ENCODE measurements at places on chromosomes 3 and 15.

- no peak for DNase-seq
These were observed 42.4 kb upstream of the ETV5 start for GRCh38 chr3:186151077-186151971.

- DNase-seq = no peak
These were observed 105.9 kb upstream of the TSC22D2 start for GRCh38 chr3:150302246-150302645.

DNA sequence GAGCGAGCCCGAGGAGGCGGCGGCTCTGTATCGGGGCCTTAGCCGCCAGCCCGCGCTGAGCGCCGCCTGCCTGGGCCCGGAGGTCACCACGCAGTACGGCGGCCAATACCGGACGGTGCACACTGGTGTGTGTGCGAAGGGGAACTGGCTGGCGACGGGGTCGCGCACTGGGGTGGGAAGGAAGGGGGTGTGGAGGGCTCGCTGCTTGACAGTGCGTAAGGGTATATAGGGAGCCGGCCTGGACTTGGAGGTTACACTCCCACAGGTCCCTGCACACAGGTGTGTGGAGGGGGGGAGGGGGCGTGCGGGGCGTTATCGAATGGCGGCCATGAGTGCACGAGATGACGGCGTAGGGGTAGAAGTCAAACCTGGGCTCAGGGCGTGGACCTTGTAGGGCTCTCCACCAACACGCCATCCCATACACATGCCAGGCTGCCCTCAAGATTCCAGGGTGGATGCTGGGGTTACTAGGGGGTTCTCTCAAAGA is 389 bp downstream of the APEH start:
- DNase-seq = no peak

GRCh38 chr15:101018016-101018415 is 98.9 kb downstream of the LRRK1 start:
- no peak for DNase-seq

DNA sequence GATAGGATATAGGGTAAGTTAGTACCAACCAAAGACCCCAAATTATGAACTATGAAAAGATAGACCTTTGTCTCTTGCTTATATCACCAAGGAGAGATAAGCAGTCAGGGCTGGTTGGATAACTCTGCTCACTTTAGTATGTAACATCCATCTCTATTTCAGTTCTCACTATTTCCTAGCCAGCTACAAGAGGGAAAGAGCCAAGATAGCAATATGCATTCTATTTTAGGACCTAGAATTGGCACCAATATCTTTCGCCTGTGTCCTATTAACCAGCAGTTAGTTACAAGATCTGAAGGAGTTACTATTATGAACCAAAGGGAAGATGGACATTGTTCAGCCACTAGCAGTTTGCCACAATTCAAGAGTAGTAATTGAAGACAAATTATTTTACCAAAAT is 457.5 kb downstream of the NSUN3 start:
- DNase-seq = no peak

DNA sequence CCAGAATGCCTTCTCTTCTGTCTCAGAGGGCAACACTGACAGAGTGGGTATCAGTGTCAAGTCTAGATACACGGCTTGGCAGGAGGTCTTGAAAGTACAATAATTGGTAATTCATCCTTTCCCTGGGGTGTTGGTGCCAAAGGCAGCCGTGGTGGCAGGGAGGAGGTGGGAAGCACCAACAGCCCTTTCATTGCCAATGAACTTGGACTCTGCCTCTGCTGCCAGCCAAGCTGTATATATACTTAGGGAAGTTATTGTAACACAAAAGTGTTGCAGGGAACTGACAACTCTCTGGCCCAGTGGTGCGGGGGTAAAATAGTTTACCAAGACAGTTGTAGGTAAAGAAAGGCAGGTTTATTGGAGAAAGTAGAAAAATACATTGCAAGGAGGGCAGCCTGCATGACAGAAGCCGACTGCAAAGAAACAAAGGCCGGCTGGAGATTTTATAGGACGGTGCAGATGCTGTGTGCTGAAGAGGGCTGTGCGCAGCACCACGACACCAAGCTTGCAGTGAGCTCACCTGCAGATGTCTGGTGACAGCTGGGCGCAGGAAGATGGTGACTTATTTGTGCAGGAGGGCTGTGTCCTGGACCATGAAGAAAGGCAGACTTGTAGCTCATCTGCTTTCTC is 4.0 kb upstream of the FAM3D start:
- DNase-seq = no peak

DNA sequence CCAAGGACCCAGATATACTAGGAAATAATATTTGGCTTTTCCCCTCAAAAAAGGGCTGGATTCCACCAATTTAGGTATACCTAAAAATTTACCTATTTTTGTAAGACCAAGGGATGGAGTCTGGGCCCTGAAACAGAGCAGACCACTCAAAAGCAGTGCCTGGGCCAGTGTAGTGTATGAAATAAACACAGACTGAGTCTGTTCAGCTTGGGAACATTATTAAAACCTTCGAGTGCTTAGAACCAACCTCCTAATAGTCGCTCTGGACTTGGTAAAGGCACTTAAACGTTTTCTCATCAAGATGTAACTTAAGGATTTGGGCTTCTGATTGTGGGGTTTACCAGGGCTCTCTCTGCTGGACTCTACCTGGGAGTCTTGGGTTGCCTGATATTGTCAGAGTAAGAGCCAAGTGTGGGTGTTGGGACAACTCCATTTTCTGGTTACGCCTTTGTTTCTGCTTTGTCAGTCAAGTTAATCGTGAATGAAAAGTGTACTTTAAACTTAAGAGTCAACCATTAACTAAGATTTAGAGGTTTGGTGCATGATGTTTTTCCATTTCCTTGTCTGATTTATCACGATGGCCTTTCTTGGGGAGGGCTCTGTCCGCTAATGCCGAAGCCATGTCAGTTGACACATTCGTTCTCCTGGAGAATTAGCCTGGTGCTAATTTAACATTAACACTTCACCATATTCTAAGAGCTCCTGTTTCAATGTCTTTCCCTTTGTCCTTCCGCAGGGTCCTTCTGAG is 221.0 kb upstream of the TPM1 start:
- no peak for DNase-seq

- no peak for DNase-seq
These were observed 24.2 kb downstream of the ZXDC start for GRCh38 chr3:126451511-126451910.

DNA sequence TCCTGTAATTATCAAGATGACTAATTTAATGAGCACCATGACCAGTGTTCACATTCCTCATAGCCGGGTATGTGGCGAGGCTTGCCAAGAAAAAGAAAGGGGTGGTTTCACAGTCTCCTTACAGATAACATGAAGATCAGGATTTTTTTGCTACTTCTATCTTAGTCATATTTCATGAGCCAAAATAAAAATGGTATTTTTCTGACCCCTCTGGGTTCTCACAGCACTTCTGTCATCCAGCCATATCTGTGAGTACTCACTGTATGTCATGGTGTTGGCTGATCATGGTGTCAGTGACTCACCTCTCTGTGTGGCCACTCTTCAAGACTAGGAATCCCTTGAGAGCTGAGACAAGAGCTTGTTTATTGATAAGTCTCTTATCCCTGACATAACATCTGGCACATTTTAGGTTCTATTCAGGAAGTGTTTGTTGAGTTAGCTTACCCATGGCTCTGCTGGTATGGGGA is 130.5 kb upstream of the LMCD1 start:
- no peak for DNase-seq

DNA sequence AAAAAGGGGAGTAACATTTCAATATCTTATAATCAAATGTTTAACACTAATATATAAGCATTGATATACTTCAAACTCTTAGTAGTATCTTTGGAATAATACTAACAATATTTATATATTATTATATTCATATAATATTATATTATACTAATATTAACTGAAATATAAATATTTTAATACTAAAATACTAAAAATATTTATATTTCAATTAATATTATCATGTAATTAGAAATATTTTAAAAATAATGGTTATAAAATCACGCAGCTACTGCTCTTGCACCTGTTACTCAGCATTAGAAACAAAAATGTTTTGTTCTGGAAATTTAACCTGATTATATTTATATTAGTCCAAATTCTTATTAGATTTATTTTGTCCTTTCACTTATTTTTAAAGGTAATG is 12.6 kb upstream of the ATP8B4 start:
- no peak for DNase-seq

- DNase-seq = no peak
These were observed 83.4 kb upstream of the FAM3D start for GRCh38 chr3:58749948-58750347.

DNA sequence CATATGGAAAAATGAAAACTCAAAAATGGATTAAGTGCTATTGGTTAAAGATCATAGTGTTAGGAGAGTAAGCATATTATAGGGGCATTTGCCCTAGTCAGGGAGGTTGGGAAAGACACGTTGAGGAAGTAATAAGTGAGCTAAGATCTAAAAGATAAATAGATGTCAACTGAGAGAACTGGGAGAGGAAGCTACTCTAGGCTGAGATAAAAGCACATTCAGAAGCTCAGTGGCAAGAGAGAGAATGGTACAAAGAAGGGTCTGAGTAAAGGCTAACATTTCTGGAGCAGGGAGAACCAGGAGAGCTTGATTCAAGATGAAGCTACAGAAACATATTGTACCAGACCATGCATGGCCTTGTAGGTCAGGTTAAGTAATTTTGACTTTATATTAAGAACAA is 63.9 kb downstream of the TRPC1 start:
- no peak for DNase-seq

DNA sequence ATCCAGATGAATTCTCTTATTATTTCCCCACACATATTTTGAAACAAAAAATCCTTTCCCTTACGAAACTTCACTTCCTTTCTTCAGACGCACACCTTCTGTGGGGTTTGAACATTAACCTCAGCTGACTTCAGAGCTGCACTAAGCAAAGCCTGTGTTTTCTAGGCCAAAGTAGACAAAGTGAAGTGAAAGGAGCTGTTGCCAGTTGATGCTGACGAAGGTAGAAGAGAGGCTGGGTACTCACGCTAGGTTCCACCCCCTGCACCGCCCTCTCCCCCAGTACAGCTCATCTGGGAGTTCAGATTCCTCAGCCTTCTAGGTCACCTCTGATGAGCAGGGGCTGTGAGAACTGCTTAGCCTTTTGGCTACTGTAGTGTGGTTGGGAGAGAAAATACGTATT is 24.1 kb downstream of the DUT start:
- no peak for DNase-seq

- no peak for DNase-seq
These were observed 86.4 kb downstream of the TBL1XR1 start for GRCh38 chr3:177110895-177111294.

DNA sequence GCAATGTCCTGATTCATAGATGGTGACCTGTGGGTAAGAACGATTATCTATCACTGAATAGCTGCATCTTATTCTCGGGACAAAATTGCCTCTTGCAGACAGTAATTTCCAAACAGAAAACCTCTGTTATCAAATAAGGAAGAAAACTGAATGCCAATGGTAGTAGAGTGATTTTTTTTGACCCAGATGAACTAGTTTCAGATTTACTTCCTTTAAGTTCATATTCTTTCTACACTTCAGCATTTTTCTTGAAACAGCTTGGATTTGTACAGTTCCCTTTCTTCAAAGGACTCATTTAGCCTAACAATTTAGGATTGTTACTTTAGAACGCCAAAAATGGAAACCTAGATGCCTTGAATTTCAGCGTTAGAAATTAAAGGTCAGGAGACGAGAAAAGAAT is 14.6 kb downstream of the ETV5 start:
- no peak for DNase-seq

DNA sequence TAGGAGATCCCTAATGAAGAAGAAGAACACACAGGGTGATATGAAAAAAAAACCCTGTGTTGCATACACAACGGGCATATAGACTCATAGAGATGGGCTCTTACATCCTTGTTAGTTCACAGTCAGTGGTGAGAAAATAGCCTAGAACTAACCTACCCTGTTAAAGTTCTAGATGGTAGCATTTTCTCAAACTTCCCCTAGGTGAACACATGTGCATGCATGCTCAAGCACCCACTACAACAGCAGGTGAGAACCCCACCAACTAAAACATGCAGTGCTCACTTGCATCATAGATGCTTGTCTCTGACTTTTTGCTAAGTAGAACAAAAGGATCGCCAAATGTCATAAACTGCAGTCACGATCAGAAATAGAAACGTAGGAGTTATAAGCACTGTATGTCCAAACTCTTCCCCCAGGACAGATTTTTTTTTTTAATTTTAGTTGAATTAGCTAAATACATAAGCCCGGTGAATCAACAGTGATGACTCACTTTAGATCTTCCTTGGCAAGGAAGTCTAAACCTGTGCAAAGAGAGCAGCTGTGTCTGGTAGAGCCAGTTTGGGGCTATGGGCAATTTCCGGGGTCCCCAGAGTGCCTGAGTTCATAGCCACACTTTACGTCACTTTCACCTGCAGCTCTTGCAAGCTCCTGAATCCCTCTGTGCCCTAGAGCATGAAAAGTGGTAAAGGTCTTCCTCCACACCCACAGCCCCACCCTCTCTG is 96.2 kb upstream of the SEMA6D start:
- no peak for DNase-seq

- no peak for DNase-seq
These were observed 33.1 kb downstream of the RASGRP1 start for GRCh38 chr15:38531509-38531908.

DNA sequence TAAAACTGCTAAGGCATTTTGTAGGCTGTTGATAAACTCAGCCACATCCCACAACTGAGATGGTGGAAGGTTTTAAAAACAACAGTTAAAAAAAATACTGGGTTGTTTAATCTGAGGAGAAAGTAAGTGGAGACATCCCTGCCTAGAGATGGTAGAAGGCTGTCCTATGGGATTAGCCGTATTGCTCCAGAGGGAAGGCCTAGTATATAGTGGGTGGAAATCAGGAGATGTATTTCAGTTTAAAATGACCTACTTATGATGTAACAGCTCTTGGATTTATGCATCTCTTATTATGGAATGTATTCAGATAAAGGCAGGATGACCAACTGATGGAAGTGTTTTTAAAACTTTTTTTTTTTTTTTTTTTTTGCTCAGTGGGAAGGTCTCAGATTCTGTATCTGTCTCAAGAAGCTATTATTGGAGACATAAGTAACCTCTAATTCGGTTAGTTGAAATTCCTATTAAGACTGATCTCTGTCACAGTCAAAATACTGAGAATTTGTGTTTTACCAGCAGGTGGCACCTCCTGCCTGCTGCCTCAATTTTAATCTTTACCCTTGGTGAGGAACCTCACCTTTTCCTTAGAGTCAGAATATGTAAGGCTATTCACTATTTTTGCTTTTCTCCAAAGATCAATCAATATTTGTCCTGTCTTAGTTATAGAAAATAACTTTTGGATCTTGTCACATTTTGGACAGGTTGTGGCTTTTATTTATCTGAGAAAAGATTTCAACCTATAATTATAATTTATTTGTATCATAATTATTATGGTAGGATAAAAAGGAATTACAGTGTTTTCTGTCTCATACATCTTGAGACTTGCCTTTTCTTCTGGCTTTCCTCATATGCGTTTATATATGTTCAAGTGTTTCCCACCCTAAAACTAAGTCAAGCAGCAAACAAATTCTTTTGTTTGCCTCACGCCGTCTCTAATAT is 63.0 kb downstream of the VPS8 start:
- DNase-seq = no peak

DNA sequence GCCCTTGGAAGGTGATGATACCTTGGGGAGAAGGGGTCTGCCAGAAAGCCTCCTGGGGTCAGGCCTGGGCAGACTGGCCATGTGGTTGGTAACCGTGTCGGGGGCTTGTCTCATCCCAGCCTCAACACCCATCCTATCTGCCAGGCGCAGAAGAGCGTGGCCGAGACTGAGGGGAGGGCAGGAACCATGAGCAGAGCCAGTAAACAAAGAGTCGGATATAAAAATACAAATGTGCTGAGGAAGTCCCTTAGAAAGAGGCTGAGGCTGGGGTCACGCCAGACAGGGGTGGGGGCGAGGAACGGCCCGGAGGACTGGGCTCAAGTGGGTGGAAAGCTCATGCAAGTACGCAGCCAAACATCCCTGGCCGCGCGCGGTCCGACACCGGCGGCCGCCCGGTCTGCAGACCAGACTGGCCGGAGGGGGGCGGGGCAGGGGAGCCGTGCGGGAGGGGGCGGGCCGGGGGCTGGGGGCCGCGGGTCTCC is 1.9 kb downstream of the CAMK2N2 start:
- DNase-seq = no peak

Data from stimulated activated CD4-positive, alpha-beta T cell treated with anti-CD3 and anti-CD28 coated beads, Interleukin-12 subunit alpha, Interleukin-12 subunit beta, amount 100 ng/mL, for 48 hours (primary cell).